ENCODE measurements at places on chromosomes 1 and 21. TPM values are rescaled to one million over a fixed set of nuclear protein-coding genes. Genes with fewer than 3 reads are reported as not detected.

GRCh38 chr1:42720868-42721267, 19.2 kb downstream of the CLDN19 start:
- H3K4me3 ChIP-seq: no peak overlapping the region
- H3K27ac ChIP-seq: no peak overlapping the region
- H3K36me3 ChIP-seq: no peaks in the 10 kb centered on the region
- DNase-seq: no peak
- no peaks in the 10 kb centered on the region for H3K27me3 ChIP-seq
- H3K4me1 ChIP-seq: no peaks in the 10 kb centered on the region

- no peaks in the 10 kb centered on the region for H3K4me1 ChIP-seq
- no peak overlapping the region for H3K27ac ChIP-seq
- H3K4me3 ChIP-seq: no peak overlapping the region
- no peaks in the 10 kb centered on the region for H3K27me3 ChIP-seq
- no peaks in the 10 kb centered on the region for H3K36me3 ChIP-seq
These were observed 215.2 kb downstream of the DISC1 start for GRCh38 chr1:231841616-231842344.

DNA sequence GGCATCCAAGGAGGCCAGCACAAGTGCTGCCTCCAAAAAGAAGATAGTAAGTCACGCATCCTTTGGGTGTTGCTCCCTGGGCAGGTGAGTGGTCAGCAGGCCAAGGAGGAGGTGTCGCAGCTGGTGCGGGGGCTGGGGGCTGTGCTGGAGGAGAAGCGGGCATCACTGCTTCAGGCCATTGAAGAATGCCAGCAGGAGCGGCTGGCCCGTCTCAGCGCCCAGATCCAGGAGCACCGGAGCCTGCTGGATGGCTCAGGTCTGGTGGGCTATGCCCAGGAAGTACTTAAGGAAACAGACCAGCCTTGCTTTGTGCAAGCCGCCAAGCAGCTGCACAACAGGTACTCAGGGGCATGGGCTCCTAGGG, 4.3 kb downstream of the TRIM46 start:
- H3K36me3 ChIP-seq: no peaks in the 10 kb centered on the region
- DNase-seq: no peak
- H3K27me3 ChIP-seq: no peaks in the 10 kb centered on the region
- peaks cover 15% of the 10 kb centered on the region for H3K4me1 ChIP-seq
- H3K27ac ChIP-seq: no peak overlapping the region

ARID1A gene
- 110 TPM for total RNA-seq

All from Panc1 (cell line).